Head of caudate nucleus (tissue), 42 donors: ENCODE measurements at places on chromosomes 6 and 20.
A peak's percentile ranks its signal among the peaks of the same experiment; 100 is the strongest.

DNA sequence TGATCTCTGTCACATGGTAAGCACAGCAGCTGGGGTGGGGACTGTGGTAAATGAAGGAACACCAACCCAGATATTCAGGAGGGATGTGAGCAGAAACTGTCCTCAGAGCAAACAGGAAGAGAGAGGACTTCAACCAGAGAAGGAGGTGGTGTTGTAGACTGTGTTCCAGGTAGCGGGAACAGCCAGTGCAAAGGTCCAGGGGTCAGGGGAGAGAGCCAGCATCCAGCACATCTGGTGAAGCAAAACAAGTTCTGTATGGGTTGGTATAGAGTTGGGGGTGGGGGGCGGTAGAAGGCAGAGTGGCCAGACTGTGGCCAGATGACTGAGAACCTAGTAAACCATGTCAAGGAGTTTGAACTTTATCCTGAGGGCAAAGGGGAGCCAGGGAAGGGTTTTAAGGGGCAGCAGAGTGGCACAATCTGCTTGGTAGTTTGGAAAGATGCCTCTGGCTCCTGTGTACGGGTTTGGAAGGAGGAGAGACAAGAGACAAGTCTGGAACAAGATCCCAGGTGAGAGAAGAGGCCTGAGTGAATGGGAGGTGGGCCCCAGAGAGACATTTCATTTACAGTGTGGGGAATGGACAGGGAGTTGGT lies 27.8 kb upstream of the TTPAL start:
- no peak for DNase-seq

DNA sequence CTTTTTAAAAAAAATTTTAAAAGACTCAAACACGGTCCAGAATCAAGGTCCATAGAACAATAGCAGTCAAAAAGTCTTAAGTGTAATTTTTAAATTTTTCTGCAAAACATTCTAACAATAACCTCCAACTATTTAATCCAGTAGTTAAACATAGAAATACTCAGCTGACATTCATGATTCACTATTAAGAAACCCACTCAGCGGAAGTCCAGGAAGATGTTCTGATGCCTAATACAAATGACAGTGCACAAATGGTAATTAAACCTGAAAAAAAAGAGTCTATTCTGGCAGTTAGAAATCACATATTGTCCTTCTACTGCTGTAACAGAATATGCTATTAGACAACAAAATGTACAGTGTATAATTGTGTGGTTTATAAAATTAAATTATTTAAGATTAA lies 128.2 kb upstream of the BMP5 start:
- no peak for DNase-seq

DNA sequence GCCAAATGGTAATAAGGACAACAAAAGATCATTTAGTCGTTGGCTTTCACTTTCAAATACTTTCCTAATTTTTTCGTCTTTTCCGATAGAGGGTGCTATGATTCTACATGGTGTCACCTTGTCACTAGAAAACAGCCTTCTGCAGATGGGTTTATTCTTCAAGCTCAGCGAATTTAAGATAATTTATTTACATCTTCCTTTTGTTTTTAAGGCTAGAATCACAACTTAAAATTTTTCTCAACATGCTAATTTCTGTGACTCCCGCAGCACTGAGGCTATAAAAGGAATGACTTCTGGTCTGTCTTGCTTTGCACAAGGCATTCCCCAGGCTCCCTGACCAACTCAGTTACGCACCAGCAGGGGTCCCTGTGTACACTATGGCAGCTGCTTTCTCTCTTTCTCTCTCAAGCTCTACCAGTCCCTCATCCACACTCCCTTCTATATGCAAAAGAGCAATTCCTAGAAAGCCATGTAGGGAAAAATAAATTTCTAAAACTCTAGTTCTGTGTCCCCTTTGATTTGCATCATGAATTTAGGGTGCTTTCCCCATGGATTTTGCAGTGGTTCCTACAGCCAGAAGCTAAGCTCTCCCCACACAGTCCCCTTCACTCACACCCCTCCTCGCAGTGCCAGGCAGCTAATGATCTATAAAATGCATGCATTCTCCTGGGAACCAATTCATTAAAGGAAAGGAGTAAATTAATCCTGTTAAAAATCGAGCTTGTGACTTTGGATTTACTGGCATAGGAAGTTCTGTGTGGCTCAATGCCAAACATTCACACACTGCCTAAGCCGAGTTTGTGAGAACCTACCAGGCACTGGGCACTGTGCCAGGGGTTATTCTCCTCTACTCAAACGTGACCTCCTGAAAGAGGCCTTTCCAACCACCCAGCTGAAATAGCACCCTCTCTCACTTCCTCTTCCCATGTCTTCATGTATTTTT lies 74.5 kb downstream of the DCDC2 start:
- DNase-seq, result peak; percentile 60

GRCh38 chr6:7996538-7997111 lies 67.6 kb downstream of the BLOC1S5 start:
- no peak for DNase-seq

GRCh38 chr6:28001751-28002150 lies 44.7 kb downstream of the OR2B6 start:
- no peak for DNase-seq

DNA sequence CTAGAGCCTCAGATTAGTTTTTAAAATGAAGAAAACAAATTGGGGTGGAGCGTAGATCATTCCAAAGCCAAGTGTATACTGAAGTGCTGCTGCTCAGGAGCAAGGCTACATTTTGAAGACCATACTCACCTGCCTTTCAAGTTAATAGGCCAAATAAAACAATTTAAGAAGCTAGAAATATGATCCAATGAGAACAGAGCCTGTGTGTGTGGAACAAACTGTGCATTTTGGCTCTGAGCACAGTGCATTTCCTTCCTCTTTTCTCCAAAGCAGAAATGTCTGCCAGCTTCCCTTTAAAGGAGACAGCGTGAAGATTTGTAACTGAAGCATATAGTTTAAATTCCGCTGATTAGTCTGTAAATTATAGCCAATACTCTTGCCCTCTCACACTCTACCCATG lies 3.2 kb upstream of the IFNGR1 start:
- no peak for DNase-seq

GRCh38 chr6:127301199-127301700 lies 34.6 kb downstream of the RNF146 start:
- no peak for DNase-seq

GRCh38 chr20:2794202-2794748 lies 6.2 kb downstream of the CPXM1 start:
- DNase-seq, result no peak

DNA sequence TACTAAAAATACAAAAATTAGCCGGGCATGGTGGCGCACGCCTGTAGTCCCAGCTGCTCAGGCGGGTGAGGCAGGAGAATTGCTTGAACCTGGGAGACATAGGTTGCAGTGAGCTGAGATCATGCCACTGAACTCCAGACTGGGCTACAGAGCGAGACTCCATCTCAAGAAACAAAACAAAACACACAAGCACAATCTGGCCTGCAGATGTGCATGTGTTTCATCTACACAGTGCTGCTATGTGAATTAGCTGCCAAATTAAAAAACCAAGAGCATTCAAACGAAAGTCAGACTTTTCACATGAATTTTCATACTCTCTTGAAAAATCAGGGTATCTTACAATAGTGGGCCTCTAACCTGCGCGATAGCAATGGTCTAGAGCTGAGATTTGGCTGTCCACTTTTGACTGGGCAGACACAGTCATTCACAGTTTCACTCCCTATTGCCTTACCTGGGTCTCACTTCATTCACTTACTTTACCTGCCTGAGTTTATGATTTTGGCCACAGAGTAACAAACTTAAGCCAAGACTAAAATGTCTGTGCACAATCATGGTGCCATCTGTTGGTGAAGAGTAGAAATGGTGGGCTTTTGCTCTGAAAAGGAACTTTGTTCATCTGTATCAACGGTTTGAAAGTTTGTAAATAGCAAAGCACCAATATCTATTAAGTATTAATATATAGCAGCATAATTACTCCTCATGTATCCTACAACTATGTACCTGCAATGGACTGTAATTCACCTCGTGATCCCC lies 138.5 kb upstream of the UST start:
- no peak for DNase-seq

GRCh38 chr20:48198929-48199451 lies 413.7 kb upstream of the SULF2 start:
- no peak for DNase-seq

- DNase-seq, result no peak
Observed at GRCh38 chr20:42475773-42476172, 713.9 kb downstream of the PTPRT start.

DNA sequence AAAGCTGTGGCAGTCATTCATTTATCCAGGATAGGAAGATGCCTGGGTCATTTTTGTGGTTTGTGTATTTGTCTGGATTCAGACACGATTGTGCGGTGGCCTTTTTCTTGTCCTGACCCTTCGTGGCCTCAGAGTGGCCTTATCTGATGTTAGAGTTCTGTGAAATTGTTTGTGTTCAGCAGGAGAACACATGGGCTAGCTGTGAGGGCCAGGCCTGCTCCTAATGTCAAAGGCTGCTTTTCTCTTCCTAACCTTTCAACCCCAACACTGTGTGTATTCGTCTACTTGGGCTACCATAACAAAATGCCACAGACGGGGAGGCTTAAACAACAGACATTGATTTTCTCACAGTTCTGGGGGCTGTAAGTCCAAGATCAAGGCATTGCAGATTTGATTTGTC lies 321.8 kb downstream of the CD83 start:
- DNase-seq, result no peak

- DNase-seq, result no peak
Observed at GRCh38 chr6:100472674-100473073, 8.0 kb upstream of the SIM1 start.

DNA sequence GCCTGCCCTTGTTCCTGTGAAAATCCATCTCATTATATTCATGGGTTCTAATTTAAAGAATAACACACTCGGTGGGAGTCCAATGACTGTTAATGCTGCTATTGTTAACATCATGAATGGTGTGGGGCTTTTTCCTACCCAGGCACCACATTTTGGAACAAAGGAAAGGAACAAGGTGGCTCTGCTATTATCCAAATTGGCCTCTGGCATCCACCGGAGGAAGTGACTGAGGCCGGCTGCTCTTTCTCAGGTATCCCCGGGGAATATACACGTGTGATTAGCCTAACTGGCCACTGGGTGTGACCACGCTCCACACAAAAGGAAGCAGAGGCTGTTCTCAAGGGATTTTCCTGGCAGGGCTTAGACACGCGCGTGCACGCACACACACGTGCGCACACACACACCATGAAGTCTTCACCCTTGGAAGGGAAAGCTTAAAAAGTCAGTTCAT lies 601.2 kb upstream of the ARID1B start:
- DNase-seq, result no peak

DNA sequence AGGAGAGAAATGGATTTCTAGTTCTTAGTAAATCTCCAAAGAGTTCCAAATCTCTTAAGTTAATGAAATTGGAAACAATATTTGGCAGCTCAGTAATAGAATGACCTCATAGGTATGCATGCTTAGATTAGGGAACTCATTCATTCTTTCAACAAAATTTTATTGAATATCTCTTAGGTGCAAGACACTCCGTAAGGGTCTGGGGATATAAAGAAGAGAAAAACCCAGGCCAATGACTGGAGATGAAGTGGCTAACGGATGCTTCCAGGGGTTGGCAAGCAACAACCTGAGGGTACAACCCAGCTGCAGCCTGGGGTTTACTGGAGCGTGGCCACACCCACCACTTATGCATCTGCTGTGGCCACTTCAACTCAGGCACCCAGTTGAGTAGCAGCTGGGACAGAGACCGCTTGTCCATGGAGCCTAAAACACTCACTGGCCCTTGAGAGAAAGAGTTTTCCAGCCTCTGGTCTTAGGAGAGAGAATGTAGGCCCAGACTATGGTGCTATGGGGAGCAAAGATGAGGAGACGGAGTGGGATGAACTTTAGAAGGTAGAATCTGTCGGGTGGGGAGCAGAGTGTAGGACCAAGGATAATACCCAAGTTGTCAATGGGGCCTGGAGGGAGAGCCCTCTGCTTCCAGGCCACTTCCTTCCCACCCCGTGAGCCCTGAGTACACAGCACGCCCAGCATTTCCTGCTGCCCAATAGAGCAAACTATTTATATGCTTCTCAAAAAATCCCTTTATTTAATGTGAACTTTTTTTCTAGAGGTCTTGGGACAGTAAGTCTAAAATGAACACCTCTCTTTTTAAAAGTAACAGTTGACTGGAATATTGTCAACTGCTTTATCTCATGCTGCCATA lies 46.8 kb upstream of the PXDC1 start:
- DNase-seq, result no peak
